ENCODE measurements at places on chromosomes 5 and 9.
A peak's percentile ranks its signal among the peaks of the same experiment; 100 is the strongest.

- DNase-seq: no peak
These were observed 190.3 kb downstream of the DCP2 start for GRCh38 chr5:113166852-113167366.

DNA sequence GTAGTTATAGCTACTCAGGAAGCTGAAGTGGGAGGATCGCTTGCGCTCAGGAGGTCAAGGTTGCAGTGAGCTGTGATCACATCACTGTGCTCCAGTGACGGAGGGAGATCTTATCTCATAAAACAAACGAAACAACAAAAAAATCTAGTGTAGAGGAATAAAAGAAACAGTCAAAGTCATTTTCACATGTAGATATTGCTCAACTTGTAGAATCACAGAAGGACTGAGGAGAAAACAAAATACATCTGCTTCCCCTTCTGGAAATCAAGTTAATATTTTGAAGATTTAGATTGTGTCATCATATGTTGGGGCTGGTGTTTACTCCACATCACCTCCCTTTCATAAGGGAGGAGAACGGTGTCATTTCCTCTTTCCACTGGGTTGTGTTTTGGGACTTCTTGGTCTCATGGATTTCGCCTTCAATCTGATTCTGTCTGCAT is 8.2 kb upstream of the SLC46A2 start:
- DNase-seq: no peak

GRCh38 chr5:36696059-36696673 is 89.8 kb downstream of the SLC1A3 start:
- peak; percentile 26 for DNase-seq

- no peak for DNase-seq
These were observed 153.1 kb downstream of the FOCAD start for GRCh38 chr9:20837166-20837565.

DNA sequence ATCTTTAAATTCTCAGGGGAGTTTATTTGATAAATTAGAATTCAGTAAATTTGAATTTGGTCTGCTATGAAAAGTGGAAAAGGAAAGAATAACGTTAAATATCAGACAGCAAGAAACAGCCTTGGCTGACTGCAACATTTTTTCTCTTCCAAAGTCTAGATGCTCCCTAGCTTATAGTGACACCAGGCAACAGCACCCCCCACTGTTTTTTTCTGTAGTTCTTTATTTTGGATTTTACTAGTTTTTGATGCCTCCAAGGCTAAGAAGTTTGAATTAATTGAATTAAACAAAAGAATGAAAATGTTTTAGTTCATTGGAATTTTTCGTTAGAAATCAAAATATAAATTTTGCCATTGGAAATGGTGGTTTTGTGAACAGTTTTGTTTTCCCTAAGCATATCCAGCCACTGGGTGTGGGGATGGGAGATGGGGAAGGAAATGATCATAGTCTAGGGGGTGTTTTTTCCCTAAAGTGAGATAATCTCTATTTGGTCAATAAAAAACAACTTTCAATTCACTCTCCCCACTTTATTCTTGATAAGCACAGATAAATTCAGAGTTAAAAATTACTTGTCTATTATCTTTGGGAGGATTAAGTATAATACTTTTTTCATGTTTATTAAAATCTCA is 199.3 kb upstream of the CD180 start:
- no peak for DNase-seq

DNA sequence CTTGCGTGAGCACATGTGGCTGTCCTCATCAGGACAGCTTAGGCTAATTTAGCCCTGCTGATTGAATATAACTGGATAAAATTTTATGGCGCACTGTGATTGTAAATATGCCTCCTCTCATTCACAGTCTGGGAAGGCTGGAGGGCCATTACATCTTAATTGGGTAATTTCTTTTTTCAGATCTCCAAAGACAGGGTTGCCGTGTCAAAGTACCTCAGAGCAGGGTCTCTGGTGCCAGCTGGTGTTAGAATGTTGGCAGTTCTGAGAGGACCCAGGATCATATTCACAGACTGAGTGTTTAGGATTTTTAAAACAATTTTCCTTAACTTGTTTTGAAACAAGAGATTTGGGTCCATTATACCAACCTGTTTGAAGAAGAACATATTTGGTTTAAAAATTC is 455.7 kb upstream of the TLE4 start:
- no peak for DNase-seq

- DNase-seq: peak; percentile 67
These were observed 45.3 kb downstream of the RAPGEF6 start for GRCh38 chr5:131589510-131590348.

- no peak for DNase-seq
These were observed 865 bp upstream of the FAM193B start for GRCh38 chr5:177555228-177555627.

- no peak for DNase-seq
These were observed 72.2 kb downstream of the SLC12A2 start for GRCh38 chr5:128155776-128156175.

DNA sequence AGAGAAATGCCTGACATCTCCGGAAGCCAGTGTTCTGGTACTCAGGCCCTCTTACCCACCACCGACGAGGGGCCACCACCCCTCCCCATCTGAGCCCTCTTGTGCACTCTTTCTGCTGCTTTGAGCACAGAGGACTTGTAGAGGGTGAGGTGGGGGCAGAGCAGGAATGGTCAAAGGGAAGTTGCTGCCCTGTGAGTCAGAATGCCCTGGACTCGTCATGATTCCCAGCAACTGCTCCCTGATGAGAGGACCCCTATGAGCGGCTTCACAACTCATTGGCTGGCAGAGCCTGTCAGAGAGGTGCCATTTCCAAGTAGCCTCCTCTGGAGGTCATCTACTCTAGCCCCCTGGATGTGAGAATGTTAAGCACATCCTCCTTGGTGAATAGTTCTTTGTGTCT is 845 bp downstream of the ECSCR start:
- no peak for DNase-seq

DNA sequence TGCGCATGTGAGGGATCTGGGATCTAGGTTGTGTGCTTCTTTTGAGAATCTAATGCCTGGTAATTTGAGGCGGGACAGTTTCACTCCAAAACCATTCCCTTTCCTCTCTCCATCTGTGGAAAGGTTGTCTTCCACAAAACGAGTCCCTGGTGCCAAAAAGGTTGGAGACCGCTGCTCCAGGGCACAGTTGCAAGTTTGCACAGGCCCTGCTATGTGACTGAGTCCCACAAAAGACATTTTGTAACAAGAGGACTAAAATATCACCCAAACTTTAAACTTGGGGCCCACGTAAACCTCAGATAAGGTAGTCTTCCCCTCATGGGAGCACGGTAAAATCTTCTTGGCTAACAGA is 5.8 kb upstream of the ZNF367 start:
- DNase-seq: no peak

- DNase-seq: no peak
These were observed 6.1 kb downstream of the ZNF462 start for GRCh38 chr9:106869028-106869427.

GRCh38 chr5:137696481-137696880 is 39.4 kb downstream of the KLHL3 start:
- DNase-seq: no peak

DNA sequence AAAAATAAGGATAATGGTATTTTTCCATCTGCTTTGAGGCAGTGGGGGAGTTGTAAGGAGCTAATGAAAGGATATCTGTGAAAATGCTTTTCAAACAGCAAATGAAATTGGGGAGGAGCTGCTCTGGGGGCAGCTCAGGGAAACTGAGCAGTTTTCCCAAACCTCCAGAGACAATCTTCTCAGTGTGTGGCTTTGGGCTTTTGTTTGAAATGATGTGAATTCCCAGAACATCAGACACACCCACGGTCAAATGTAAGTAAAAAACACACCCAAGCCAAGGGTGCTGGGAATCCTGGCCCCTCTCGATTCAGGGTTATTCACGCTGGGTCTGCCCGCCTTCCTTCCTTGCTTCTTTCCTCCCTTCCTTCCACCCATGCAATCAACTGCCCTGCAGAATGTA is 512.6 kb downstream of the BNC2 start:
- DNase-seq: no peak

DNA sequence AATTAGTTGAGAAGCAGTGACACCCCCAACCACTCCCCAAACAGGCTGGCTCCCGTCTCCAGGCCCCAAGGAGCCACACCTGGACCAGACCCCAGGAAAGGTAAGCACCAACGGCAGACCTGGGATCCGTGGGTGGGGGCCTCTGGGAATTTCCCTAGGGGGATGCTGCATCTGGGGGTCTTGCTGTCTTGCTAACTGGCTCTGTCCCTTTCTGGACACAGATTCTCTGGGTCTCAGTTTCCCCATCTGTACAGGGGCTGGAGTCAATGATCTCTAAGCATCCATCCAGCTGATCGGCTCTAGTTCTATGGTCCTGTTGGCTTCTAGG is 27.9 kb upstream of the IL17B start:
- no peak for DNase-seq

DNA sequence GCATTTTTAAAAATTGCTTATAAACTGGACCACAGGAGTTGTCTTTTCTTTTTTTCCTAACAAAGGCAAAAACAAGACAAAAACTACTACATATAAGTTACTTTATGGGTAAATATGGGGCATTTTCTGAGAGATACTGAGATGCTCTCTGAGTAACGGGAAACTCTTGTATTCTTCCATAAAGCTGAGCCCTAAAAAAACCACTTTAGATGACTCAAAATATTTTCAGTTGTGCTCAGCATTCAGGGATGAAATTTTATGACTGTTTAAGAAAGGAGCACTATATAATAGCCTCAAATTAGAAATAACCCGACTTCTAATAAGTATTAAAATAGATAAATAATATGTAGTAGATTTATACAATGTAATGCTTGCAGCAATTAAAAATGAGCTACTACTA is 644.5 kb downstream of the KCTD16 start:
- no peak for DNase-seq

GRCh38 chr9:105320568-105320967 is 76.1 kb downstream of the SLC44A1 start:
- DNase-seq: no peak

DNA sequence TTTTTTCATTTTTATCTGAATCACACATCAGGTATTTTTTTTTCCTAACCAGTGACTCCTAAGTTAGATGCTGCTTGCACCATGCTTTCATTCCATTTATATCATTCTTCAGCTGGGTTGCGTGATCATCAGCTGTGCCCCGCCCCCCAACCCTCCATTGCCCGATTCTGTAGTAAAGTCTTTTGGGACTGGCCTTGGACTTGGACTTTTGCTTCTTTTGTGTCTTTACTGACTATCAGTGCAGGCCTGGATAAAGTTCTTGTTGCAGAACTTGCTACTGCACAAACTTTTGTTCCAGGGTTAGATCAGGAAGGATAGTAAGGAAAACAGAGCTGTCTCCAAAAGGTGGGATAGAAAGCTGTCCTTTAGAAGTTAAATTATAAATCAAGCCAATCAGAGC is 38.5 kb downstream of the SLC22A5 start:
- no peak for DNase-seq

- DNase-seq: no peak
These were observed 38.3 kb downstream of the RECK start for GRCh38 chr9:36074870-36075532.

DNA sequence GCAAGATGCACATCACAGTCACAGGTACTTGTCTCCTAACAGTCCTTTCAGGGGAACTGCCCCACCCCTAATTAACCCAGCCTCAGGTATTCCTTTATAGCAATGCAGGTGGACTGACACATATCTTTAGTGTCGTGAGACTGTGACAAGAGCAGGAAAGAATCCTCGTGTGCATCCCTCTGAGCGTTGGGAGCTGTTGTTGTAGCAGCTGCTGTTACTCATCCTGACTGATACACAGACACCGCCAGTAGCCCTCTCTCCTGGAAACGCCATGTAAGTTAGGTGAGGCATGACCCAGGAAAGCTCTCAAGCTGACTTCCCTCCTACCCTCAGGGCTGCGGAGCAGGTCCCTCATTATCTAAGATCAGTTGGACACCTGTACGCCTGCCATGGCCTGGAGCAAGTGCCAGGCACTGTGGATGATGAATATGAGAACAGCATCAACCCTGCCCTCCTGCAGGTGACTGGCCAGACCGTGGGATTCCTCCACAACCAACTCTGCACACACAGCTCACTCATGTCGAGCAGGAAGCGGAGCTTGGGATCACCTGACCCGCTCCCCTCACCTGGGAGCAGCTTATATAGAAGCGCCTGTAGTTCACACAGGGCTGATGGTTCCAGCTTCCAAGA is 10.2 kb upstream of the LCN15 start:
- DNase-seq: no peak

GRCh38 chr9:84173961-84174360 is 166.6 kb downstream of the SLC28A3 start:
- DNase-seq: no peak

- no peak for DNase-seq
These were observed 324.4 kb downstream of the BRINP1 start for GRCh38 chr9:119044806-119045205.
